ENCODE measurements at places on chromosomes 6 and 20. TPM values are rescaled to one million over a fixed set of nuclear protein-coding genes. Genes with fewer than 3 reads are reported as not detected.

- DNase-seq = no peak
These were observed 13.6 kb upstream of the UBR2 start for GRCh38 chr6:42550277-42550676.

DNA sequence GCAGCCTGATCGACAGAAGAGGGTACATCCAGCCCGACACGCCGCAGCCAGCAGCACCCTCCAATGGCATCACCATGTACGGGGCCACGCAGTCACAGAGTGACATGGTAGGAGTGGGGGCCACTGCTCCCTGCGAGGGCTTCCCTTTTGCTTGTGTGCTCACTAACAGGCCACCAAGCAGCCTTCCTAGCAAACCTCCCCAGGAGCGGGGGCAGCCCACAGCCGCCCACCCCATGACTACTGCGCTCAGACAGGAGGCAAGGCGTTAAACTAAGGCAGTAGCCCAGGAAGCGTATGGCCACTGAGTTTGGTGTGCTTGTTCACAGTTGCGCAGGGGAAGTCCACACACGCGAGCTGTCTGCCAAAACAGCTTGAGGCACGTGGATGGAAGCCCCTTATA lies 169.5 kb upstream of the SNX9 start:
- DNase-seq = no peak

DNA sequence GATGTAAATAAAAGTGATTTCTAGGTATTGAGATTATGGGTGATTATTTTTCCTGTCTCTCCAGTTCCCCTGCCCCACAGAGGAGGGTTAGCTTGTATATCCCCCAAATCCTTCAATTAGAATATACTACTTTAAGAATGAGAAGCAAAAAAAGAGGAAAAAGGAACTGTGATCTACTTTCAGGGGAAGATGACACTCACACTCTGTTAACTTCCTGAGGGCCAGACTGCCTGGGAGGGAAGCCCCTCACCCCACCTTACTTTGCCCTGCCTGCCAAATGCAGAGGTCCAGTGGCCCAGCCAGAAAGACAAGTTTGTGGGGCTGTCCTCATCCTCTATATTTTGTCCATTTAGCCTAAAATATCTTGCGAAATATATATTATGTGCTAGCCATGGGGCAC lies 9.2 kb upstream of the LY86 start:
- DNase-seq = no peak

- no peak for DNase-seq
These were observed 1217.2 kb upstream of the GJE1 start for GRCh38 chr6:140915551-140915950.

DNA sequence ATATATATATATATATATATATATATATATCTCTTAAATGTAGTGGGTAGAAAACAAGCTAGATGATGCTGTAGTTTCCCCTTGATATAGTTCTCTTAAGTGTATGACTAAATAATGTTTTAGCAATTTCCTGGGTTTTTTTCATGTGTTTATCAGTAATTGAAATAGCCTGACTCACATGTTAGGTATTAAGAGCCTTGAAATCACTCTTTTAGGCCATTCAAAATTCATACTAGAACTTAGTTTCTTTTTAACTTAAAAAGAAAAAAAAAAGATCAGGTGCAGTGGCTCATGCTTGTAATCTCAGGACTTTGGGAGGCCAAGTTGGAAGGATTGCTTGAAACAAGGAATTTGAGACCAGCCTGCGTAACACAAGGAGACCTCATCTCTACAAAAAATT lies 44.1 kb downstream of the NKX2-4 start:
- DNase-seq = no peak

DNA sequence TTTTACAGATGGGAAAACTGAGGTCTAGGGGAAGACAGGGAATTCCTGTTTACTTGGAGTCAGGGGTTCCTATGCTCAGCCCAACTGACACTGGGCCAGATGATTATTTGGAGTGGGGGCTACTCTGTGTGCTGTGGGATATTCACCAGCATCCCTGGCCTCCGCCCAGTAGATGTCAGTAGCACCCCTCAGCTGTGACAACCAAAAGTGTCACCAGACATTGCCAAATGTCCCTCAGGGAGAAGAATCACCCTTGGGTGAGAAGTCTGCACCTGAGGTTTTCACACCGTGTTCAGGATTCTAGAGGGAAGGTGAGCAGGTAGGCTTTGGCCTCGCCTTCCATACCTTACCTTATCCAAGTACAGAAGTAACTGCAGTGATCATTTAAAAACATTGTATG lies 27.6 kb downstream of the CDH26 start:
- DNase-seq = no peak

DNA sequence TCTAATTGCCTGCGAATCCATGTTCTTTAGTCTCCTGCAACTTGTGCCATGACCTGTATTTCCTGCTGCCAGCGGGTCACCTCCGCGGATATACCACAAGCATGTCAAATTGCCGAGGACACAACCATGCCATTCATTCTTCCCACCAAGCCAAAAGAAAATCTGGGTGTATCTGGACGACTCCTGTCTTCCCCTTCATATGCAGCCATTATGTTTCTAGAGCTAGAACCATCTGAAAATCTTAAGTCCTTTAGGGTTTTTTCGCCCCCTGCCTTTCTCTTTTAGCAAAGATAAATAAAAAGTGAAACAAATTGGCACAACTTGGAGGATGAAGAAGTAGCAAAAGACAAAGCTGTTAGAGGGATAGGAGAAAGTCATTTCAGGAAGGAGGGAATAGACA lies 242.6 kb downstream of the ARID1B start:
- no peak for DNase-seq

GRCh38 chr6:21594416-21595281 lies 1.1 kb downstream of the SOX4 start:
- peak; percentile 54 for DNase-seq

DNA sequence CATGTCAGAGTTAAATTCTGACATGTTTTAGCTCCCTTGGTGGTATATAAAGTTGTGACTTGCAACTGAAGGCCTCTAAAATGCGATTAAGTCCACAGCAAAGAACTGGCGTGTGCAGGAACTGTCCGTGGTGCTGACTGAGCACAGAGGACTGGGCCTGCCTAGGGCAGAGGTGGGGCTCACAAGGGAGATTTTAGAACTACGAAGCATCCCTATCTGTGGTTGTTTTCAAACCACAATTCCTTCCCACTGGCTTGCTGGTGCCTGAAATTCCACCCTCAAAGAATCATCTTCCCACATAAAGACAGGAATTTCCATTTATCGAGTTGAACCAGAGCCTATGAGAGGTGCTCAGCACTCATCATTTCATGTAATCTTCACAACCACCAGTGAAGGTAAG lies 30.1 kb downstream of the RIMS4 start:
- peak; percentile 59 for DNase-seq

DNA sequence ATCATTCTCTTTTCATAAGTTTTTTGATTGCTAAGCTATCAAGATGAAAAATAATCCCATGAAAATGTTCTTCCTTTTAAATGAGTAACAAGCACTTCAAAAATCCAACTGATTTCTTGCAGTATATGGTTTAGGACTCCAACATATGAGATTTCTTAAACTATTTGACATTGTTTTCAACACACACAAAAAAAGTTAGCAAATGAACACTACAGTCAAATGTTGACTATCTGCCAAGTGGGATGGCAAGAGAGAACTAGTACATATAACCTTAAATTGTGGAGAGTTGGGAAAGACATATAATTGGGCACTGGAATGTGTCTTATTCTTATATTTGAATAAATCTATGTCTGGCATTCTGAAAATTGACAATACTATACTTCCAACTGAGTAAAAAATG lies 15.6 kb downstream of the COL21A1 start:
- DNase-seq = no peak

DNA sequence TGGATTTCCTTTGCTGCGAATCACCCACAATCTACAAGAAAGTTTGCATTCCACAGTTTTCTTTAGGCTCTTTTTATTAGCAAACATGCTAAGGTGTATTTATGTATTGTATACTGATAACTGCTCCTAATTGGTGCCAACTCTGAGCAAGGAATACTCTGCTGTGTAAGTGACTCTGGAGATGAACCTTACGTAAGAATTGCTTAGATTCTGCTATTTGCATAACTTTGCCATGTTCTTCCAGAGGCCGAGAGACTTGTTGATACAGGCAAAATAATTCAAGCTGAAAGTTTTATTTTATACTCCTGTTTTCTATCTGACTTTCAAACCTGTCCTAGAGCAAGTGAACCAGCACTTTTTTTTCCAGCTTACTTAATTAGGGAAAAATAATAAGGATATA lies 461.3 kb downstream of the GJA1 start:
- DNase-seq = no peak

Gene OR14J1
- polyA plus RNA-seq = not detected

Gene OTOR
- polyA plus RNA-seq = not detected

Gene CCHCR1
- 24.1 TPM for polyA plus RNA-seq

Gene ANKRD6
- 10.3 TPM for polyA plus RNA-seq

Gene DAAM2
- 6.9 TPM for polyA plus RNA-seq

Measured in kidney (tissue), 22 donors.